ENCODE measurements at places on chromosomes 11 and 22.
A peak's percentile ranks its signal among the peaks of the same experiment; 100 is the strongest.

- DNase-seq: no peak
Observed at GRCh38 chr22:42360348-42360747, 71.9 kb downstream of the NFAM1 start.

- DNase-seq: no peak
Observed at GRCh38 chr11:44267006-44267749, 42.8 kb downstream of the ALX4 start.

DNA sequence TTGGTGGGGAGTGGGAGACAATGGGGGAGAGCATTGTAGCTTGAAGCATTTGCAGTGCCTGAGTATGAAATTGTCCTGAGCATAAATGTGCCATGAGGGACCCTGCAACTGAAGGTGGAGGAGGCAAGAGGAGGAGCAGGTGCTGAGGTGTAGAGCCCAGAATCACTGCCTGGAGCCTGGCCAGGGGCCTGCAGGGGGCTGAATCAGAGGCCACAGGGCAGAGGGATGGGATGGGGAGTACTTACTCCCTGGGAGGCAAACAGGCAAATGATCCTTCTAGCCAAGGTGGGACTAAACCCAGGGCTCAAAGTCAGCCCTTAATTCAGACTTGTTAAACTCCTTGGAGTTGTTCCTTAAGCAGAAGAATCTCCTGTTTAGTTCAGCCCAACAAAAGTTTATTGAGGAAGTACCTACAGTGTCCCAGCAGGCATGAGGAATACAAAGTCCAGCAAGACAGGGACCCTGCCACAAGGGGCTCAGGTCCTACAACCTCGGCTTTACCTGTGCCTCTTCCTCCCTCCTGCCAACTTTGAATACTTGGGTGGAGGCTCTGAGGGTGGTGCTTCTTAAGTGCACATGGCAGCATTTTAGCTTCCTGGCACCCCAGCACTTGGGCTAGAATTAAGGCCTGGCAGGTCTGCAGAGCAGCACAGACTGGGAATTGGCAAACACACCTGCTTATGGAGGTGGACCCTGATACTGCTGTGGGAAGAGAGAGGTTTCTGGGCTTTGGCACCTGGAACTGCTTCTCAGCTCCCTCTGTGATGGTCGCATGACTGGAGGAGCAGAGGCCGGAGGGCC lies 20.0 kb downstream of the MICAL2 start:
- DNase-seq: no peak

GRCh38 chr11:74267014-74267413 lies 44.4 kb downstream of the P4HA3 start:
- no peak for DNase-seq

GRCh38 chr22:43092085-43092484 lies 2.9 kb upstream of the TTLL1 start:
- DNase-seq: no peak

- DNase-seq: no peak
Observed at GRCh38 chr11:11967669-11968510, 40.5 kb downstream of the DKK3 start.

DNA sequence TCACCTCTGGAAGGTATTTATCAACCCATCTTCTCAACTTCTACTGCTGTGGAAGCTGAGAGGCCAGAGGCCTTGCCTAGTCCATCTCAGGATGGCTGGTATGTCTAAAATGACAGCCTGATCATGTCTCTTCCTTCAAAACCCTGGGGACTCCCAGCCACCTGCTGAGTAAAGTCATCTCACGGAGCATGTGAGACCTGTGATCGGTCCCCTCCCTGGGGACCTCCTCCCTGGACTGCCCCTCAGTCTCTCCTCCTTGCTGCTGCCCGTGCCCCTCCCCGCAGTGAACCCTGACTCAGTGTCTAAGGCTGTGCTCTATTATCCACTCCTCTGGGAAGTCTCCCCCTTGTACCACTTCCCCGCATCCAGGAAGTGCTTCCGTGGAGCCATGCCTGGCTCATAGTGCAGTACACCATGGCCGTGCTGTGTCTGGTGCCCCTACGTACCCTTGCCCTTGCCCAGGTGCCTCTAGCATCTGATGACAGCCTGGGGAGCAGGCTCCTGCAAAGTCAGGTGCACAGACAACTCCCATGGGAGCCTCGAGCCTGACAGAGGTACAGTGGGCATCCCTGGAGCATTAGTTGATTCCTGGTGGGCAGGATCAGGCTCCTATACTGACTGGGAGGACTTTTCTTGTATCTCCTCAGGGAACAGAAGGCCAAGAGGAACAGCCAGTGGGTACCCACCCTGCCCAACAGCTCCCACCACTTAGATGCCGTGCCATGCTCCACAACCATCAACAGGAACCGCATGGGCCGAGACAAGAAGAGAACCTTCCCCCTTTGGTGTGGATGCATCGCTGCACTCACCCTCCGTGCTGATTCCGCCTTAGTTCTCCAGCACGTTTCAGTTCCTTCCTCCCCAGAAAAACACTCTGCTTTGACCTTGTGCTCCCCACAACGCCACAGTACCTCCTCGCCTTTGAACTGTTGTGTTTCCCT lies 13.8 kb downstream of the SMARCB1 start:
- no peak for DNase-seq

DNA sequence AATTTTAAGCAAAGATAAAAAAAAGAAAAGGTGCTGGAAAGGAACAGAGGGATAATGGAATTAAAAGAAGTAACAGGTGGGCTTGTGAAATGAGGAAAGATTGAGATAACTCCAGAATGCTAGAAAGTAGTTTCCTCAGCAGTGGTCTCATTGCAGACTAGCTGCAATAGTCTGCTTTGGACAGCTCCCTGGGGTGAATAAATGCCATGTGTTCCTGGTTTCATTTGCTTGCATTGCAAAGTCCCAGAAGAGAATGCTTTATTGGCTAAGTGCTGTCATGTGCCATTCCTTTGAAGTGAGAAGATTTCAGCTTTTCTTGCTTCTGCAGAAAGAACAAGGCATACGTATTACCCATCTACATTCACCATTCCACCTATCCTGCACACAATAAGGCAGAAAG lies 478.8 kb upstream of the RAG2 start:
- DNase-seq: no peak

DNA sequence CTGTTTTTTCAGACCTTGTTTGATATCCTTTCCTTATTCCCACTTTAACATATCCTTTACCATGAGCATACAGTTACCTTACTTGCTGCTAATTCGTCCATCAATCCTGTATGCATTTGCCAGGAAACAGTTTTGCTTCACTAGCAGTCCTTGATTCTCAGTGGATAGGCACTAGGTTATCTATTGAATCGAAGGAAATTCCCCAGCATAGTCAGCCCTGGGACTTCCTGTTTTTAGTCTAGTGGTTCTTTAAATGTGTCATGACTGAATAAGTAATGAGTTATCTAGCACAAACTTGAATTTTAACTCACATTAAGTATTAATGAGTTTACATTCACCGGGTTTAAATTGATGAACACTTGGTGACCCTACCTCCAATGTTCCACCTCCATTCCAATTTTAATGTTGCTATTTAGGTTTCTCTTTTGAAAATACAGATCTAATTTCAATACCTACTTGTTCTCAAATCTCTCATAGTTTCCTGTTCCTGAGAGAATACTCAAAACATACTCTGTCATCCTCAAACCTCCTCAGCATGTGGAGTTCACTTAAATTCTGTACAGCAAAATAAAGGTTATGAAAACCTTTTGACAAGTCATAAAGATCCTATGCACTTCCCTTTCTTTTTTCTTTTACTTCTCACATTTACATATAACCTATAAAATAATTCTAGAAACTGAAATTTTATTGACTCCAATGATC lies 1375.1 kb upstream of the TENM4 start:
- DNase-seq: no peak

GRCh38 chr11:9748361-9748970 lies 84.6 kb downstream of the SWAP70 start:
- peak; percentile 39 for DNase-seq

DNA sequence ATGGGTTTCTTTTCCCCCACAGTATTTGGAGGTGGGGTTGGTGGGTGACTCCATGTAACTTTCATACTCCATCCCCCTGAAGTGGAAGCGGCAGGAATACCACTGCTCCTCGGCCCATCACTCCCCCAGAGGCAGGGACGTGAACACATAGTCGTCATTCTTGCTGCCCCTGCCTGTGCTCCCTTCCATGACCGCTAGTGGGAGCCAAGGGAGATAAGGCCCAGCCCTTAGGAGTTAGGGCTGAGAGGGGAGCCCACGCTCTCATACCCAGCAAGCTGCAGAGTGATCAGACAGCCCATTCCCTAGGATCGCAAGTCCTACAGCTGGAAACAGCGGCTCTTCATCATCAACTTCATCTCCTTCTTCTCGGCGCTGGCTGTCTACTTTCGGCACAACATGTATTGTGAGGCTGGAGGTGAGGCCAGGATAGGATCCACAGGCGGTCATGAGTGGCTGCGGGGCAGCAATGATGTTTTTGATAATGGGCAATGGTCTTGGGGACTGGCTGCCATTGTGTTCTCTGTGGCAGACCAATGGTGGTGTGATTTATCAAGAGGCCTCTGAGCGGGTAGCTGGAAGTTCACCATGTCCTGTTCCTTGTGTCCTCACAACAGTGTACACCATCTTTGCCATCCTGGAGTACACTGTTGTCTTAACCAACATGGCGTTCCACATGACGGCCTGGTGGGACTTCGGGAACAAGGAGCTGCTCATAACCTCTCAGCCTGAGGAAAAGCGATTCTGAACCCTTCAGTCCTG lies 15.9 kb downstream of the RHOG start:
- DNase-seq: peak; percentile 73

GRCh38 chr11:36243641-36244040 lies 45.6 kb downstream of the COMMD9 start:
- no peak for DNase-seq

GRCh38 chr11:132564091-132564885 lies 968.0 kb downstream of the OPCML start:
- DNase-seq: no peak

- DNase-seq: no peak
Observed at GRCh38 chr11:65251476-65251875, 10.3 kb upstream of the POLA2 start.

DNA sequence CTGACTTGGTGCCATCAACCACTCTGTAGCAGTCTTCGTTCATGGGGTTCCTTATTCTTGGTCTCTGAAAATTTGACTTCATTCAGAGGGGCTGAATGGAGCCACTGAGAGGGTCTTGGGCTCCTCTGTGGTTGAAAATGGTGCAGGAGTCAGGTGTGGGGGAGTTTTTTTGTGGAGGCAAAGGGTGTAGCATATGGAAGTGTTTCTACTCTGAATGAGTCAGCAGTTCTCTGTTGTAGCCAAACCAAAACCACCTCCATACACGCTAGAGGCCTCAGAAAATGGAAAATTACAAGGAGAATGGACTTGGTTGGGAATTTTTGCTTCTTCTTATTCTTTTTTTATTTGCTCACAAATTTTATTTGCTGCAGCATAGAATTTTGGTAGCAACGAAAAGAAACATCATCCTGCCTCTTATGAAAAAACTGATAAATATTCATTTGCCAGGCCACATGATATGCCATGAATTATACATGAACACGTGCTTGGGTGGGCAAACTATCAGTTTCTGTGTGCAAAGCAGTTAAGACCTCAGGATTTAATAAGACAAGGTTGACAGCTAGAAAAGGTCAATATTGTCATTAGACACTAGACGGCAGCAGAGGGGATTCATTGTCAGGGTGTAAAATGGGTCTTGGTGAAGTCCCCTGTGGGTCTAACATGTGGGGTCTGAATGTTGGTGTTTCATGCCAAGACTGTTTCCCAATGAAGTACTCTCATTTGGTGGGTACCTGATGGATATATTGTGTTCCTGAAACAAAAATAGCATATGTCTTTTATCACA lies 111.7 kb downstream of the MYO18B start:
- DNase-seq: no peak

DNA sequence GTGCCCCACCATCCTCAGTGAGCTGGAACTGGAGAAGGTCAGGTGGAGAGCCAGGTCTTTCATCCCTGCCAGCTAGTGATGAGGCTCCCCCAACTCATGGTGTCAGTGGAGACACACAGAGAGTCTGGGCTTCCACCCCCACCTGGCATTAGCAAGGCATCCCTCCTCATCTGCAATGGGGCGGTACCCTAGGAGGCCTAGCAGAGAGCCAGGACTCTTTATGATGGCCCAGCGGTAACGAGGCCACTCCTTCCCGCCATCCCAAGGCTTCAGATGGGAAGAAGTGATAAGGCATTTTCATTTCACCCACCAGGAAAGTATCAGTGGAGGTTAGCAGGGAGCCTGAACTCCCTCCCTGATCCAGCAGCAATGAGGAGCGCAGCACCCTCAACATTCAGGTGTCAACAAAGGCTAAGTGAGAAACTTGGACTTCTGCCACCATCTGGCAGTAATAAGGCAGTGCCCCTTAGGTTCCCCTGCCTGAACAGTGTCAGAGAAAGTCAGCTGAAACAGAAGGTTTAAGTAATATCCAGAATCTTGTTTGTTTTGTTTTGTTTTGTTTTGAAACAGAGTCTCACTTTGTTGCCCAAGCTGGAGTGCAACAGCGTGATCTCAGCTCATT lies 40.5 kb upstream of the FBLN1 start:
- DNase-seq: no peak

GRCh38 chr11:134657631-134658030 lies 245.6 kb upstream of the B3GAT1 start:
- DNase-seq: no peak

GRCh38 chr11:14315130-14315529 lies 43.9 kb downstream of the RRAS2 start:
- no peak for DNase-seq

- DNase-seq: no peak
Observed at GRCh38 chr22:45334528-45334927, 24.8 kb downstream of the FAM118A start.

DNA sequence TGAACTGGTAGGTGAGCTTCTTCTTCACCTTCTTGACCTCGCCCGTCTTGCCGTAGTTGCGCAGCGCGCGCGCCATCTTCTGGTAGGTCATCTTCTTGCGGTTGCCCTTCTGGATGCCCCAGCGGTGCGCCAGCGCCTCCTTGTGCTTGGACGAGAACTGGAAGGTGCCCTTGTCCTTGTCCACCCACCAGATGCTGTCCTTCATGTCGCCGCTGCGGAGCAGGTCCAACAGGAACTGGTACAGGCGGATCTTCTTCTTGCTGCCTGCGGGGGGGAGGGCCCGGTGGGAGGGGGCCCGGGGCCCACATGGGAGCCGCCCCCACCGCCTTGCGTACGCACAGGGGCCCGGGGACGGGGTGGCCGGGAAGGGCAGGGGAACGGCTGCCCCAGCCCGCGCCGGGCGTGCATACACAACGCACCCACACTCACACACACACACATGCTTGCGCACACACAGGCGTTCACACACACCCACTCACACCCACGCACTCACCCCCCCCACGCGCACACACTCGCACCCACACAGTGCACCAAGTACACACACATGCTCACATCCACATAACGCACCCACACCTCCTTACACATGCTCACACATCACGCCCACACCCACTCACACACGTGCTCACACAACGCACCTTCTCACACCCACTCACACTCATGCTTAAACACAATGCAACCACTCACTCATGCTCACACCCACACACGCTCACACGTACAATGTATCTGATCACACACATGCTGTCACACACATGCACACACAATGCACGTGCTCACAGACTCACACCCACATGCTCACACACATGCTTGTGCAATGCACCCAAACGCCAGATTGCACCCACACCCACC lies 3.0 kb upstream of the MYBPC3 start:
- DNase-seq: peak; percentile 48

GRCh38 chr11:63764679-63765647 lies 3.6 kb downstream of the ZFTA start:
- no peak for DNase-seq

All from activated T-cell treated with anti-CD3 and anti-CD28 coated beads for 48 hours (primary cell).